ENCODE measurements at places on chromosomes 11 and 22. TPM values are rescaled to one million over a fixed set of nuclear protein-coding genes. Genes with fewer than 3 reads are reported as not detected.

The SLCO2B1 gene
- total RNA-seq: not detected

The BSCL2 gene
- 16.7 TPM for total RNA-seq

The IL10RA gene
- total RNA-seq: 79.4 TPM

The GLYAT gene
- not detected for total RNA-seq

The KCNJ5 gene
- not detected for total RNA-seq

The FAM181B gene
- total RNA-seq: not detected

The C11orf91 gene
- not detected for total RNA-seq

DNA sequence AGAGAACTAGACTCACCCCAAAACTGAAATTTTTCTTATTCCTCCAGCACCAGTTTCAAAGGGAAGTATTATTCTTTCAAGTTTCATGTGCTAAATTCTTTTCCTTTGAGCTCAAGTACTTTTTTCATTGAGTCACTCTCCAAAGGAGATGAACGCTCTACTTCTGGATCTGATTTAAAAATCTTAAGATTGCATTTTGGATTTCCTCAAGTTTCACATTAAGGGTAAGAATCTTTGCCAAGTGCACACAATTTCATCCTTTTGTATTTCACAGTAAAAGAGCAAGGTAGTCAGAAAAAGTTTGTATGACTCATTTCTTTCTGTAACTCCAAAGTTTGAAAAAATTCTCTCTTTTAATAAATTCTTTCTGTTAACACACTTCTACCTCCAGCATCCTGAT, 435.5 kb downstream of the RAB38 start:
- no peaks in the 10 kb centered on the region for H3K27me3 ChIP-seq
- H3K36me3 ChIP-seq: no peaks in the 10 kb centered on the region
- DNase-seq: no peak
- H3K4me3 ChIP-seq: no peak overlapping the region

DNA sequence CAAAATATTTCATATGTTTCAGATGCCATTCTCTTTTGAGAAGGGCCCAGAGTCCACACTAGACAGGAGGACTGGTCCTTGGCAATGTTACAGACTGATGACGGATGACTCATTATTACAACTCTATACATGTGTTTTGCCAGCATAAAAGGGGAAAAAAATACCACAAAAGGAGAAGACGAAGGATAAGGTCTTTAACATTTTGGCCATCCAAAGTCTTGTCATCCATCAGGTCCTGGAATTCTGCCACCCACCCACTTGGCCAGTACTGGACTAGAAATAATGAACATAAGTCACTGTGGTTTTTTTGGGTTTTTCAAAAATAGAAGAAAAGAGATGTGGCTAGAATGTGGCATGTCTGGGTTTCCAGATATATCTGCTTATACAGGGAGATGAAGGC, 57.7 kb upstream of the BDNF start:
- H3K36me3 ChIP-seq: no peaks in the 10 kb centered on the region
- H3K27me3 ChIP-seq: peaks cover 2% of the 10 kb centered on the region
- H3K27ac ChIP-seq: no peak overlapping the region
- no peaks in the 10 kb centered on the region for H3K4me1 ChIP-seq
- H3K4me3 ChIP-seq: no peak overlapping the region

DNA sequence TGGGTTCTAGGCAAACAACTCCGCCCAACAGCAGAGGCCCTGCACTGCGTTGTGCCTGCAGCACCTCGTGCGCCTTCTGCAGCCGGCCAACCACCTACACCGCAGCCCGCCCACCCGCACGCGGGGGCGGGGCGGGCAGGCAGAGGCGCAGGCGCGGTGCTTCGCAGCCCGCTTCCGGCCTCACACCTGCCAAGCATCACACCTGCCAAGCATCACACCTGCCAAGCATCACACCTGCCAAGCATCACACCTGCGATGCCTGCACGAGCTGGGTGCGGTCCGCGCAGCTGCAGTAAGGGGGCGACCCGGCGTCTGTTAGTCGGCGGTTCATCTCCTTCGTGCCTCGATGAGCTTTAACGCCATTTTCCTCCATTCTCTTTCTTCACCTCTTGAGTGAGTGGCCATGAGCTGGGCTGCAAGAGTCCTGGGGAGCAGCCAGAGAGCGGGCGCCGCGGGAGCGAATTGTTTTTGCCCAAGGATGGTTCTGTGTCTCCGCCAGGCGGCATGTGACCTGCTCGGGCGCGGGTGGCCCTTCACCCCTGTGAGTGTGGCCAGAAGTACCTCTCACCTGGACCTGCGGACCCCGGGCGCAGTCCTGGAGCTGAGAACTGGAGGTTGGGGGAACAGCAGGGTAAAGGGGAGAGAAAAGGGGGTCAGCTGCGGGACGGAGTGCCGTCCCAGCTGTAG, at the start of gene LDHAL6A:
TSS of gene LDHAL6A (plus strand) at position 171 of the 687 bp plus-strand sequence. CDS start 825 bp downstream, outside the sequence.
- H3K4me3 ChIP-seq: no peak within 1 kb of the TSS
- H3K27ac ChIP-seq: no peak within 1 kb of the TSS
- peaks cover 4% of the 10 kb centered on the region for H3K27me3 ChIP-seq
- no peaks in the 10 kb centered on the region for H3K36me3 ChIP-seq
- no peaks in the 10 kb centered on the region for H3K4me1 ChIP-seq

DNA sequence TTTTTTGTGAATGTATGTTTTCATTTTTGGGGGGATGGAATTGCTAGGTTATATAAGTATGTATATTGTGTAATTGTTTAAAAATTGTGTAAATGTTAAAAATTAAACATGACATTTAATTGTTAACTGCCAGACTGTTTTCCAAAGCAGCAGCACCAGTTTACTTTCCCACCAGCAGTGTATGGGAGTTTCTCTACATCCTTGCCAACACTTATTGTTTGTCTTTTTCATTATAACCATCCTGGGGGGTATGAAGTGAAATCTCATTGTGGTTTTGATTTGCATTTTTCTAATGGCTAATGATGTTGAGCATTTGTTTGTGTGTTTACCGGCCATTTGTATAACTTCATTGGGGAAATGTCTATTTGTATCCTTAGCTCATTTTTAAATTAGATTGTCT, 31.7 kb upstream of the RRAS2 start:
- H3K27ac ChIP-seq: no peak overlapping the region
- peaks cover 2% of the 10 kb centered on the region for H3K4me1 ChIP-seq
- H3K36me3 ChIP-seq: no peaks in the 10 kb centered on the region
- no peaks in the 10 kb centered on the region for H3K27me3 ChIP-seq
- no peak for DNase-seq

DNA sequence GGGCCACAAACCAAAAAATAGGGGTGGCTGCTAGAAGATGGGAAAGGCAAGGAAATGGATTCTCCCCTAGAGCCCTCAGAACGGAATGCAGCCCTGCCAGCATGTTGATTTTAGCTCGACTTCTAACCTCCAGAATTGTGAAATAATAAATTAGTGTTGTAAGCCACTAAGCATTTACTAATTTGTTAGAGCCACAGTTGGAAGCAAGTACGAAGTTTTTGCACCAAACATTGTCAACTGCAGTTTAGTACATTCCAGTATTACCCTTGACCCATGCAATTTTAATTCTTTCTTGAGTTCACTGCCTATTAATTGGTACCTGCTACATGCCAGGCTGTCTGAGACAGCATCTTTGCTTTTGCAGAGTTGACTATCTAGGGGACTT, 32.2 kb downstream of the PARVA start:
- DNase-seq: no peak
- no peaks in the 10 kb centered on the region for H3K4me1 ChIP-seq
- no peaks in the 10 kb centered on the region for H3K36me3 ChIP-seq
- no peak overlapping the region for H3K27ac ChIP-seq
- H3K4me3 ChIP-seq: no peak overlapping the region

- DNase-seq: peak; percentile 51
- no peak overlapping the region for H3K27ac ChIP-seq
- H3K4me1 ChIP-seq: peaks cover 4% of the 10 kb centered on the region
- H3K27me3 ChIP-seq: no peaks in the 10 kb centered on the region
- H3K4me3 ChIP-seq: no peak overlapping the region
Observed at GRCh38 chr11:46489656-46490560, 98.3 kb upstream of the CHRM4 start.

DNA sequence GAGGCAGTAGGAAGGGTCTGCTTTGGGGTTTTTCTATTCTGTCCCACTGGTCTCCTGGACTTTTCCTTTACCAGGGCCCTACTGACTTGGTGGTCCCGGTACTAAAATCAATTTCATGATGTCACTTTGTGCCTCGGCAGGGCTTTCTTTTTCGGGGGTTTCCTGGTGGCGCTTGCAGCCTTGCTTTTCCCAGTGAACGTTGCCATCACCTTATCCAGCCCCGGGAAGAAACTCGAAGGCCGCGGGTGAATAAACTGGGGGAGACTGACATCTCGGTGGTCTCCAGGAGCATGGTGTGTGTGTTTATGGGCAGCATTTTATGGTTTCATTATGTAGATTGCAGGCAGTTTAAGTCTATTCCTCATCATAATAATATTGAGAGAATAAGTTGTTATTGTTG, 84.4 kb downstream of the KCNQ1 start:
- no peak overlapping the region for H3K4me3 ChIP-seq
- peaks cover 35% of the 10 kb centered on the region for H3K4me1 ChIP-seq
- DNase-seq: no peak

DNA sequence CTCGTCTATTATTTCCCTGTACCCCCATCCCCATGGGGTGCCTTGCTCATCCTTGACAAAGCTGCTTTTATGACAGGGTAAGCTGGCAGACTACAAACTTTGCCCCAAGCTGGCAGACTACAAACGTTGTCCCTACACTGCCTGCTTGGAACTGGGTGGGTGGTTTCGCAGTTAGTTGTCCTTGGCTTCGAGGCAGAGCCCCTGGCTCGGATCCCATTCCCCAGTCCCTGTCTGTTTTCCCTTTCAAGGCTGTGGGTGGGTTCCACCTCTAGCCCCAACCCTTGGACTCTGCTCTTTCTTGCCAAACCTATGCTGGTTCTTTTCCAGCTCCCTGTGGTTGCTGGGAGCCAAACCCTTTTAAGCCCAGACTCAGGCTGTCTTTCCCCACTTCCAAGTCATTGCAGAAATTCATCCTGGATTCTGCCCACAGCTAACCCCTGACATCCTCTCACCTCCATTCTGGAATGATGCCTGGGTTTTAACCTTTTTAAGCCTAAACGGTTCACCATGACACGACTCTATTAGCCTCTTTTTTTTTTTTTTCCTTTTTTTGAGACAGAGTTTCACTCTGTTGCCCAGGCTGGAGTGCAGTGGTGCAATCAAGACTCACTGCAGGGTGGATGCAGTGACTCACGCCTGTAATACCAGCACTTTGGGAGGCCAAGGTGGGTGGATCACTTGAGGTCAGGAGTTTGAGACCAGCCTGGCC, 9.2 kb upstream of the RBM14 start:
- H3K36me3 ChIP-seq: peaks cover 4% of the 10 kb centered on the region
- H3K27me3 ChIP-seq: no peaks in the 10 kb centered on the region
- H3K27ac ChIP-seq: no peak overlapping the region
- no peak for DNase-seq

DNA sequence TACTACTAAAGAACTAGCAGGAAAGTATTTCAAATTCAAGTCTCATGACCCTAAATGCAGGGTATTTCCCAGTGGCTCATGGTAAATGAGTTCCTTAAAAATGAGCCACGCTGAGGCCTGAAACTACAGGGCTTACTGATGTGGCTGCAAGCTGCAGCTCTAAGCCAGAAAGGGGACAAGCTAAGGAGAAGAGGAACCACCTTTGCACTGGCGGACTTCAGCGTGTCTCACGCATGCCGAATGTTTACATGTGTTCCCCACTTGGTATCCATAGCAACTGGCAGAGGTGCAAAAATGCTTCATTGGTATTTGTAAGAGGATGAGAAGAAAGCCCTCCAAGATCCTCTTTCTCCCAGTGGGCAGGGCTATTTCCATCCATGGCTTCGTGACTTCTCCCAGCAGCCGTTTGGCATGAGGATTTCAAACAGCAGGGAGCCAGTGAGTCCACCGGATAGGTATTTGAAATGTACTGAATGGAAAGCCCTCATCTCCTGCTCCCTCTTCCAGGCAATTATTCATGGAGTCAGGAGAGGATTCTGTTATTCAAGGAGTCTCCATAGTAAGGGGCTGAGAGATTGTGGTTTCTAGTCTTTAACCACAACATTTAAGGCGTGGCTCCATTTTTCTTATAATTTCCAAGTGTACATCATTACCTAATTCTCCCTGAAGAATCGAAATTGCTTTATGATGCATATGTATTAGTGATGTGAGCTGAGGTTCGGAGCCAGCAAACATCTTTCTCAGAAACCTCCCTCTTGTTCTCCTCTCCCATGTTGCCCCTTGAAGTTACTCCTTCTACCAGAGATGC, 55.3 kb upstream of the CD44 start:
- H3K4me1 ChIP-seq: peaks cover 93% of the 10 kb centered on the region
- DNase-seq: peak; percentile 79
- peak overlapping the region; percentile 30 for H3K4me3 ChIP-seq
- peaks cover 6% of the 10 kb centered on the region for H3K36me3 ChIP-seq

DNA sequence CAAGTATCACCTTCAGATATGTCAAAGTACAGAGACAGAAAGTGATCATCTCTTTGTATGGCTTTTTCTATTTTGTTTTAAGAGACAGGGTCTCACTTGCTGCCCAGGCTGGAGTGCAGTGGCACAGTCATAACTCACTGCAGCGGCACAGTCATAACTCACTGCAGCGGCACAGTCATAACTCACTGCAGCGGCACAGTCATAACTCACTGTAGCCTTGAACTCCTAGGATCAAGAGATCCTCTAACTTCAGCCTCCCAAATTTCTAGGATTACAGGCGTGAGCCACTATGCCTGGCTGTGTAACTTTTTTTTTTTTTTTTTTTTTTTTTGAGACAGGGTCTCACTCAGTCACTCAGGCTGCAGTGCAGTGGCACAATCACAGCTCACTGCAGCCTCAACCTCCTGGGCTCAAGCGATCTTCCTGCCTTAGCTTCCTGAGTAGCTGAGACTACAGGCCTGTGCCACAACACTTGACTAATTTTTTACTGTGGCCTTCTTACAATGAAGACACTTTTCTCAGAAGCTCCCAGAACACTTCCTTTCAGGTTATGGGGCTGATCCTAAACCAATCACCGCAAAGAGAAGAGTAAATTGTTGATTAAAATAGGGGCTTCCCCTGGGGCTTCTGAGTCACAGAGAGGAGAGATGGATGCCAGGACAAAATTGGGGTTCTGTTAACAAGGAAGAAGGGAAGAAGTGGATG, 9.0 kb upstream of the HIKESHI start:
- peaks cover 12% of the 10 kb centered on the region for H3K36me3 ChIP-seq
- peak; percentile 78 for DNase-seq
- H3K27me3 ChIP-seq: no peaks in the 10 kb centered on the region
- H3K4me3 ChIP-seq: no peak overlapping the region
- H3K27ac ChIP-seq: peak overlapping the region; percentile 84

GRCh38 chr11:72522186-72522585, 87.9 kb upstream of the CLPB start:
- H3K4me1 ChIP-seq: peaks cover 21% of the 10 kb centered on the region
- DNase-seq: no peak
- no peaks in the 10 kb centered on the region for H3K36me3 ChIP-seq

- peaks cover 21% of the 10 kb centered on the region for H3K36me3 ChIP-seq
- no peak overlapping the region for H3K4me3 ChIP-seq
- H3K27me3 ChIP-seq: no peaks in the 10 kb centered on the region
- DNase-seq: no peak
- no peak overlapping the region for H3K27ac ChIP-seq
Observed at GRCh38 chr11:5712507-5712906, 22.9 kb downstream of the TRIM22 start.

DNA sequence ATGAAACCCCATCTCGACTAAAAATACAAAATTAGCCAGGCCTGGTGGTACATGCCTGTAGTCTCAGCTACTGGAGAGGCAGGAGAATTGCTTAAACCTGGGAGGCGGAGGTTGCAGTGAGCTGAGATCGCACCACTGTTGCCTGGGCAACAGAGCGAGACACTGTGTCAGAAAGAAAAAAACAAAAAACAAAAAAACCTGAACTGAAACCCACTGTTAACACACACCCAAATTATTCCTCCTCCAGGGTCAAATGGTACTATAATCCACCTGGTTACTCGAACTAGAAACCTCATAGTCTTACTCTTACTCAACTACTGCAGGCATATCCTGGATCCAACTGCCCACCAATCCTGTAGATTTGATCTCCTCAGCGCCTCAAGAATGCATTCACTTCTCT, 35.5 kb downstream of the USP28 start:
- H3K4me3 ChIP-seq: no peak overlapping the region
- DNase-seq: no peak
- H3K36me3 ChIP-seq: peaks cover 24% of the 10 kb centered on the region
- H3K27ac ChIP-seq: no peak overlapping the region
